ENCODE measurements at places on chromosomes 4 and X. TPM values are rescaled to one million over a fixed set of nuclear protein-coding genes. Genes with fewer than 3 reads are reported as not detected.

JCHAIN gene
- 131 TPM for total RNA-seq

DCAF8L2 gene
- total RNA-seq = not detected

USO1 gene
- total RNA-seq = 102 TPM

ANOS1 gene
- total RNA-seq = 44.2 TPM

SMPX gene
- total RNA-seq = not detected

GAGE2A gene
- not detected for total RNA-seq

CXCL1 gene
- 51.7 TPM for total RNA-seq

TREX2 gene
- 0.65 TPM for total RNA-seq

NXF3 gene
- 1.7 TPM for total RNA-seq

PCYT1B gene
- 5.0 TPM for total RNA-seq

ASMT gene
- 0.25 TPM for total RNA-seq

GPM6B gene
- 13.4 TPM for total RNA-seq

C4orf51 gene
- total RNA-seq = not detected

VCX3B gene
- total RNA-seq = not detected

NHS gene
- total RNA-seq = 1.9 TPM

FHIP1A gene
- total RNA-seq = 21.8 TPM

CACNA1F gene
- 0.43 TPM for total RNA-seq

ESX1 gene
- not detected for total RNA-seq

FAM149A gene
- total RNA-seq = 14.4 TPM

GPR50 gene
- not detected for total RNA-seq

GBA3 gene
- total RNA-seq = 0.34 TPM

TENM3 gene
- total RNA-seq = 5.3 TPM

HS6ST2 gene
- total RNA-seq = 14.3 TPM

IBSP gene
- 0.12 TPM for total RNA-seq

IL2RG gene
- total RNA-seq = 14.0 TPM

CAPN6 gene
- total RNA-seq = 0.28 TPM

HPGDS gene
- total RNA-seq = 7.0 TPM

EDA gene
- total RNA-seq = 4.7 TPM

All from lung (tissue), 17 donors.